NCI-H460 (cell line): ENCODE measurements at places on chromosomes 6 and 20. TPM values are rescaled to one million over a fixed set of nuclear protein-coding genes. Genes with fewer than 3 reads are reported as not detected.

- no peak for DNase-seq
Observed at GRCh38 chr20:51492167-51493092, 50.1 kb downstream of the NFATC2 start.

- DNase-seq = no peak
Observed at GRCh38 chr20:52984451-52984810, 12.3 kb downstream of the TSHZ2 start.

DNA sequence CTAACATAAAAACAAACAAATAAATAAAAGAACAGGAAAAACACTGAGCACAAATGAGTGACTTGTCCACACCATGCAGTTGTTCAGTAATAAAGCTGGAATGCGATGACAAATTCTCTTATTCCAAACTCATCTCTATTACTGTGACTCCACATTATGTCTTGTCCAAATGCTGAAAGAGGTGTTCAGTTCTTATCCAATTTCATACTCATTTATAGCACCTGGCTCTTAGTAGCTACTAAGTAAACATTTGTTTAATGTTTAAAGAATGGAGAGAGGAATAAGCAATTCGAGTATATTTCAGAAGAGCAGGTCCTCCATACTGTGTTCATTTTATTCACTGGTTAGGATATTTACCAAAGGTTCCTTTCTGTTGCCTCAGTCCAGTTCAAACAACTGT is 439.0 kb upstream of the JAG1 start:
- no peak for DNase-seq

GRCh38 chr6:146870760-146871159 is 272.0 kb downstream of the ADGB start:
- DNase-seq = no peak

- no peak for DNase-seq
Observed at GRCh38 chr20:61056627-61057442, 195.2 kb upstream of the CDH4 start.

The SDC4 gene
- 12.7 and 14.7 TPM in 2 replicates for total RNA-seq

The CLDN20 gene
- total RNA-seq = not detected in 2 replicates

The GSTA2 gene
- total RNA-seq = not detected in 2 replicates

The FAM110A gene
- 2.6 and 3.7 TPM in 2 replicates for total RNA-seq

The EBF4 gene
- 1.0 and 2.0 TPM in 2 replicates for total RNA-seq
